Smooth muscle cell of the coronary artery (primary cell): ENCODE measurements at places on chromosomes 16 and 17. TPM values are rescaled to one million over a fixed set of nuclear protein-coding genes. Genes with fewer than 3 reads are reported as not detected.

Gene POLG2
- total RNA-seq: 7.4 and 22.0 TPM in 2 replicates

Gene SMIM22
- not detected in 2 replicates for total RNA-seq

Gene HOXB9
- total RNA-seq: not detected in 2 replicates

Gene SLC6A2
- total RNA-seq: not detected in 2 replicates

Gene CENPX
- total RNA-seq: 15.1 and 40.5 TPM in 2 replicates

Gene AGRP
- 0.08 TPM in 1 of 2 replicates, not detected in the other for total RNA-seq

Gene NXPH3
- 1.4 and 1.5 TPM in 2 replicates for total RNA-seq

Gene DPEP3
- total RNA-seq: not detected in 2 replicates

Gene ABCC11
- total RNA-seq: 0.08 TPM in 1 of 2 replicates, not detected in the other

Gene ZNF385C
- under 0.01 TPM in 1 of 2 replicates, not detected in the other for total RNA-seq

Gene RAMP2
- total RNA-seq: 0.30 TPM in 1 of 2 replicates, not detected in the other

Gene FOXF1
- not detected in 2 replicates for total RNA-seq

Gene BCAR1
- total RNA-seq: 26.8 and 31.6 TPM in 2 replicates

Gene EVPL
- not detected in 2 replicates for total RNA-seq

Gene PIRT
- total RNA-seq: not detected in 2 replicates

Gene ABCA8
- 57.4 and 85.5 TPM in 2 replicates for total RNA-seq
